ENCODE measurements at places on chromosomes 5 and 9.

- no peak for DNase-seq
These were observed 87.0 kb downstream of the LNPEP start for GRCh38 chr5:97022898-97023297.

DNA sequence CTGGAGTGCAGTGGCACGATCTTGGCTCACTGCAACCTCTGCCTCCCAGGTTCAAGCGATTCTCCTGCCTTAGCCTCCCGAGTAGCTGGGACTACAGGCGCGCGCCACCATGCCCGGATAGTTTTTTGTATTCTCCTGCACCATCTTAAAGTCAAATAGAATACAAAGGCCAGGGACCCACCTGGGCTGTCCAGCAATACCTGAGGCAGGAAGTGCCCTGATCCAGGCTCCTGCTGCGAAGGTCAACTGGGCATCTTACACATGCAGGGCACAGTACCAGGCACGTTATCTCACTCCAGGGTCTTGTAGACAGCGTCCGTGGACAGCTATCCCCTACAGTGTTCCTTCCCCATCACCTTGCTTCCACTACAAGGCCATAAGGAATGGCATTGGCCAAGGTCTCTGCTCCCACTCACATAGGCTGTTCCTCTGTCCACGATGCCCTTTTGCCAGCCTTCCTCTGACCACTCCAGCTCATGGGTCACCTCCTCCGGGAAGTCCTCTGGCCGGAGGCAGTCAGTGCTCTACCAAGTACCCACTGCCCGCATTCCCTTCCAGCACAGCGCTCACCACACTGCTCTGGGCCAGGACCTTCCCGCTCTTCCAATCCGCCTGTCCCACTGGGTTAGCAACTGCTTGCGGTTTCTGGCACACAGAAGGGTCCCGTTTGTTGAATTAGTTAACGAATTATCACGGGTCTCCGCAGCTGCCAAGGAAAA, 978 bp downstream of the P4HA2 start:
- no peak for DNase-seq

DNA sequence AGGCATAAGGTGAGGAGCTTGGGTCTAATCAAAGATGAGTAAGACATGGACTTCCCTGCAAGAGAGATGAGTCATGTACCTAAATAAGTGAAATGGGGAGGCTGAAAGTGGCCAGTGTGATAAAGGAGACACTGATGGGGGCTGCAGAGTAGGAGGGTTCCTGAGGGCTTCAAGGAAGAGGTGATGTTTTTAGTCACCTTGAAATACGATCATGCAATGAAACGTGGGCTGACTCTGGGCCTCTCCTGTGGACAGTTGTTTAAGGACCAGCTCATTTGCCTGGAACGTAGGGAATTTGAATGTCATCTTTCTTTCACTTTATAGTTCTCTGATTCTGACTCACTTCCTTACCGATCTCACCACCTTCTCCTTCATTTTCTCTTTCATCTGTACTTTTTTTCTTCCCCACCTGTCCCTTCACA, 49.6 kb upstream of the CPLX2 start:
- no peak for DNase-seq

- no peak for DNase-seq
These were observed 17.4 kb downstream of the AMBP start for GRCh38 chr9:114060711-114061110.

- no peak for DNase-seq
These were observed 131.1 kb downstream of the ST8SIA4 start for GRCh38 chr5:100772006-100772405.

GRCh38 chr5:109553846-109554245, 135.9 kb upstream of the MAN2A1 start:
- DNase-seq, result no peak

GRCh38 chr5:150573867-150574817, 66.2 kb downstream of the NDST1 start:
- no peak for DNase-seq

DNA sequence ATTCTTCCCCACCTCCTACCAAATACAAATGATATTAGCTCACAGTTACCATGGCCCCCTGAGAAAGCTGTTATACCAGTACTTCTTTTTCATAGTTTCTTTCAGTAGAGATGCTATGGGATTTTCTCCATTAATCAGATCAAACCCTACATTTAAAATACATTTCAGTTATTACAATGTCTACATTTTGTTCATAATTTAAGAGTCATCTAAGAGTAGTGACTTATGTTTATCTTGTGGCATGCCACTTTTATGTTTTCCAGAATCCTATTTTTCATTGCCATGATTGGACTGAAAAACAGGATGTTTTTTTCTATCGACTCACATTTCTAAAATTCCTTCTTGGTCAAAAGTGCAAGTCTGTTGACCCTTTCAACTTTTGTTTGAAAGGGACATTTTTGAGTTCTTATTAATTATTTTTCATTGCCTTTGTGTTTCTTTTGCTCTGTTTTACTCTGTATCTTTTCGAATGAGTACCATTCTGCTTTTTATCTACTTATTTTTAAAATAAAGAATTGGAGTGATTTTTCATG, 77.4 kb upstream of the ANXA1 start:
- DNase-seq, result no peak

DNA sequence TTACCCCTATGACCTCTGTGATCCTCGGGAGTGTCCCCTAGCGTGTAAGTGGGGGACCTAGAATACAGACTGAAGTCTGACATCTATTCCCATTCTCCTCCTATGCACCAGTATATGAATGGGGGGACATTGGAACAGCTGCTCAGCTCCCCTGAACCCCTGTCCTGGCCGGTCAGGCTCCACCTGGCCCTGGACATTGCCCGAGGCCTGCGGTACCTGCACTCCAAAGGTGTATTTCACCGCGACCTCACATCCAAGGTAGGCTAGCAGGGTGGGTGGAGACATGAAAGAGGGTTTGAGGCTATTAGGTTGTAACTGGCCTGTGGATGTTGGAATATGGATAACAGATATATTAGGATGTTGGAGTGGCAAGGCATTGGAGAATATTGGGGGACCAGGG, 1.7 kb downstream of the TESK1 start:
- DNase-seq, result no peak

- no peak for DNase-seq
These were observed 226 bp upstream of the RANBP17 start for GRCh38 chr5:170861667-170861916.

- DNase-seq, result no peak
These were observed 282.8 kb upstream of the TNC start for GRCh38 chr9:115400796-115401195.

- DNase-seq, result no peak
These were observed 81.0 kb upstream of the DAB2 start for GRCh38 chr5:39505791-39506190.

GRCh38 chr9:93198117-93198837, 14.3 kb downstream of the WNK2 start:
- DNase-seq, result no peak

DNA sequence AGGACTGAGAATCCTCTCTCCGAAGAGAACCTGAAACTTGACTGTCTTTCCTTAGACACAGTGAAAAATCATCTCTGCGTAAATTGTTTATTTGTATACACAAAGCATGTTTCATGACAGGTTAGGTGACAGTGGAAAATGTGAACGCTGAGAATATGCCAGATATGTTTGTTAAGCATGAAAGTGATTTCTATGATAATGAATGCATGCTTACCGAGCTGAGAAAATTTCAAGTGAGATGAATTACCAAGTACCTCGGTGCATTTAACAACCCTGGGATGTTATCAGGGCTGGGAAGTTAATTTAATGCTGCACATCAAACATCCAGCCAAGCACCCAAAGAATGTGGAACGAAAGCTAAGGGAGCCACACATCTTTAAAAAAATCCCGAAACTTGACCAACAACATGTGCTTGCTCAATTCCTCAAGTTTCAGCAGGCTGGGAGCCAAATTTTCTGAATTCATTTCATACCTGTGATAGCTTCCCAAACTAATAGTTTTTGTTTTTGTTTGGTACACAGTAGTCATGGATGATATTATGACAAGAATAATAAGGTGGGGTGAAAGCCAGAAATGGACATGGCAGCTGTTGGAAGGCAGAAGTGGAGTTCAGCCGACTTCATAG, 336.9 kb downstream of the ARHGEF28 start:
- no peak for DNase-seq

DNA sequence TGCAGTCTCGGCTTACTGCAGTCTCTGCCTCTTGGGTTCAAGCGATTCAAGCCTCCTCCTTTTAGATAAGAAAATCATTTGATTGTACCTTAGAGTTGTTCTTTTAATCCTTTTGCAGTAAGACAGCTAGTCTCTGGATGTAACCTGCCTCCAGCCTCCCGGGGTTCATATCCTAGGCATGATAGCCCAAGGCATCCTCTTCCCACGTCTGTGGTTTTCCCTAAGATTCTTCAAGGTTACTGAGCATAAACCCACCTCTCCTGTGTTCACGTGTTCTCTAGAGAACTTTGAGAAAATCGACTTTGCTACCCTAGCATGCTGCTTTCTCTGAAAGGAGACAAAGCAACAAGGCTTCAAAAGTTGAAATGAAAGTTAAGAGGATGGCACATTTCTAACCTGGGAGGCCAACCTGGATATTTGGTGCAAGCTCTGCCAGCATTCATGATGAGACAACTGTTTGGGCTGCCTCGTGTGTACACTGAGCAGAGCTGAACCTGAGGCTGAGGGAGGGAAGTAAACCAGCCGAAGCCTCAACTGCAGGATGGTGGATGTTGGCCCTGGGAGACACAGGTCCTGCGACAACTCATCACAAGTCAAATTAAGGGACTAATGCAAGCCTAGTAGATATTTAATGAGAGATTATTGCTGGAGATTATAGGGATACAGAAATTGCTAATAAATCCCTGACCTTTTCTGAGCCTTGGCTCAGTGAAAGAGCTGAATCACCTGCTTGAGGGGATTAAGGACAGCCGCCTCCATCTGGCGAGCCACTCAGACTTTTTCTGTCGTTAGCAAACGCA, 261.8 kb downstream of the ARHGAP26 start:
- DNase-seq, result no peak

GRCh38 chr5:59193616-59194319, 610.9 kb downstream of the RAB3C start:
- no peak for DNase-seq

GRCh38 chr5:132478366-132478871, 12.2 kb downstream of the IRF1 start:
- no peak for DNase-seq

DNA sequence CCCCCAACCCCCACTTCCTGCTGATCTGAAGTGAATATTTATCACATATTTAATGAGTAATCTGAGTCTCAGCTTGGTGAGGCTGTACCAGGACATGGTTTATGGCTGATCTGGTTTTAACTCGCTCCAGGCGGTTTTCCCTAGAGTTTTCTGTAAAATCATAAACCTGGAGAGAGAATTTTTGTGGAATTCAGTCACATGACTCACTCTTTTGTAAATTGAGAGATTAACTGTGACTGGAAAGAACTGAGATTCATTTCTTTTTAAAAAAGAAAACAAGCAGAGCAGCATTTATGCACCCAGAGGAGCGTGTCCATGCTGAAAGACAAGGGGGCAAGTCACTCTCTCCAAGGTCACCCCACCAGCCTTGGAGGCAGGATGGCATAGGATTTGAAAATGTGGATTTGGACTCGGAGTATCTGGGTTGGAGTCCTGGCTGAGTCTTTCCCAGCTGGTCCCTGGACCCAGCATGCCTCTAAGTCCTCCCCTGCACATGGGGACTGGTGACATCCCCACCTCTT, 81.8 kb downstream of the ZNF618 start:
- DNase-seq, result no peak

GRCh38 chr9:133470988-133471387, 7.9 kb downstream of the SLC2A6 start:
- no peak for DNase-seq

GRCh38 chr5:132243366-132243977, 14.0 kb upstream of the PDLIM4 start:
- no peak for DNase-seq

- no peak for DNase-seq
These were observed 12.6 kb upstream of the MUSK start for GRCh38 chr9:110655754-110656641.

GRCh38 chr9:14219850-14220249, 94.1 kb downstream of the NFIB start:
- no peak for DNase-seq

DNA sequence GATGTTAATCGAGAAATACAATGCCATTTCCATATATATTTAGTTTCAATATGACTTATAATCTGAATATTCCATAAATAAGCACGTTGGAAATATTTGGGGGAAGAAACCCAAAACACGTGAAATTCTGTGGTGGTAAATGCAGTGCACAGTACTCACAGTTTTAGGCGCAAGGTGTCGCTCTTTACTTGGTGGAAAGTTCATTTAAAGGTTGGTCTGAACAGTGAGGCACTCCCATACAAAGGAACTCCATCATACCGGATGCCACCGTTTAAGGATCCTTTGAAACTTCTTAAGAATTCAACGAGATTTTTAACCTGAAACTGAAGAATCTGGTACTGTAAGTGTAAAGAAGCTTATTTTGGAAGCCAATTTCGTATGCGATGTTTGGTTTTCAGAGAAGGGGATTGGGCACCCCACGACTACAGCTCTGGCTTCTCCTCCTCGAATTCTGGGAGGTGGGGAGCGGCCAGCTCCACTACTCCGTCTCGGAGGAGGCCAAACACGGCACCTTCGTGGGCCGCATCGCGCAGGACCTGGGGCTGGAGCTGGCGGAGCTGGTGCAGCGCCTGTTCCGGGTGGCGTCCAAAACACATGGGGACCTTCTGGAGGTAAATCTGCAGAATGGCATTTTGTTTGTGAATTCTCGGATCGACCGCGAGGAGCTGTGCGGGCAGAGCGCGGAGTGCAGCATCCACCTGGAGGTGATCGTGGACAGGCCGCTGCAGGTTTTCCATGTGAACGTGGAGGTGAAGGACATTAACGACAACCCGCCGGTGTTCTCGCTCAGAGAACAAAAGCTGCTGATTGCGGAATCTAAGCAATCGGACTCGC, at the start of gene PCDHA11:
TSS of gene PCDHA11 (plus strand) at position 237 of the 834 bp plus-strand sequence. CDS start at position 384, 147 bp downstream.
- DNase-seq, result no peak

DNA sequence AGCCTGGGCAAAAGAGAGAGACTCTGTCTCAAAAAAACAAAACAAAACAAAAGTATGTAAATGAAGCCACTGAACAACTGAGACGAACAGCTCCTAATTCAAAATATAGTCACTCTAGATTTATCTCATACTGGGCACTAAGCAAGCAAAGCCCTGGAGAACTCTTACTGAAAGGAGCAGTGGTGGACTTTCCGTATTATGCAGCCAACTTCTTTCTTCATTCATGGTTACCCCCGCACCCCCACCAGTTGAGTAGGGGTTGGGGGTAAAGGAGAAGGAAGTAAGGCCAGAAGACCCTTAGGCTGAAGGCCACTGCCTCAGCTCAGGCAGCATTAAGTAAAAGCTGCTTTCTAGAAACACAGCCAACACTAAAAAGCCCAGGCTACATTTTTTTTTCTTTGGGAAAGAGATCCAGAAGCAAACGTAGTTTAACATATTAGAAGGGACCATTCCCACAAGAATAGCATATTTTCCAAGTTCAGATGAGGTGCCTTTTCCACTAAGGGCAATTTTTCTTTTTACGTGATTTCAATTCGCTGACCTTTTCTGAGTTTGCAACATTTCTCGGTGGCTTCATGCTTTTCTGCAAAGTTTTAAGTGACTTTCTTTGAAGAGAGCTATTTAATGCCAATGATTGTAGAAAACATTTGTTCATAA, 55.3 kb downstream of the MAPKAP1 start:
- no peak for DNase-seq
